ENCODE measurements at places on chromosomes 12 and 14.

- no peak for DNase-seq
Observed at GRCh38 chr12:28787151-28787550, 361.9 kb upstream of the FAR2 start.

DNA sequence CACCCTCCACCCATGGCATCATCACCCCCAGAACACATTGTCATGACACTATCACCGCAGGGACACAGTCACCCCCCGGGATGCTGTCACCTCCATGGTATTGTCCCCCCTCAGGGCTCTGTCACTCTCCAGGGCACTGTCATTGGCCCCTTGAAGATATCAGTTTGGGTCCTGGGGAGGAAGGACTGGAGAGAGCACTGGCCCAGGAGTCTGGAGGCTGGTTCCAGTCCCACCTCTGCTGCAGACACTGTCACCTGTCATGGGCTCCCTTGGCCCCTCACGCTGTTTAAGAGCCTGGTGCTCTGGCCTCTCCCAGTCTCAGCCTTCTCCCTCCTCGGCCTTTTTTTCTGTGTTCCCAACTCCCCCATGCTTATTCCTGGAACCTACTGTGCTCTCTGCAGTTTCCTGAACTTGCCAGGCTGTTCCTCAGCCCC, 31.9 kb downstream of the SERPINA3 start:
- no peak for DNase-seq

DNA sequence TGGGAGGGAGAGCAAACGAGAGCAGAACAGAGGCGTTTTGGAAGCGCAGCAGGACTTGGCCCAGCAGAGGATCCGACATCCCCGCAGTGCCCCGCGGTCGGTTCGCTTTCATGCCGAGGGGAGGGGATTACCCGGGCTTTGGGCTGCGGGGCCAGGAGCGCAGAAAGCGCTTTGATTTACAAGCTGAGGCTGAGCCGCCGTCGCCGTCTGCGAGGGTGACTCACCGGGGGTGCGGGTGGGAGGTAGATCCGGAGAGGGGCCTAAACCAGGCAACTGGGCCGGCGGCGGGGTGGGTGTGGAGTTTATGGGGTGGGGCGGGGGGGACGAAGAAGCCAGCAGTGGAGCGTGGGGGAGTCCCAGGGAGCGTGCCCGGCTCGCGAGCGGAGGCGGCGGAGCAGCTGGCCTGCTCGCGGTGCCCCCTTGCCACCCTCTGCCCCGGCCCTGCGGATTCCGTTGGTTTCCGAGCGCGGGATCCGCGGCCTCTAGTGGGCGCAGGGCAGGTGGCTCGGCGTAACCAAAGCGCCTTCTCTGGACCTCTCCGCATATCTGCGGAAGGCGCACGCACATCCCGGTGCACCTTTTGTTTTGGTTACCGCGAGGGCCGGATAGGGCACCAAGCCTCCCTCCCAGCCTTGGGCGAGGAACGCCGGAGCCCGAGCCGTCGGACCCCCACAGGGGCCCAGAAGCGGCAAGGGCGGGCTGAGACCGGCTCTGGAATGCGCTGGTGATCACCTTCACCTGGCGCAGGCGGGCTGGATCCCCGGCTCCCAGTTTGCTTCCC, 2.6 kb downstream of the SIX4 start:
- DNase-seq = peak; percentile 12

DNA sequence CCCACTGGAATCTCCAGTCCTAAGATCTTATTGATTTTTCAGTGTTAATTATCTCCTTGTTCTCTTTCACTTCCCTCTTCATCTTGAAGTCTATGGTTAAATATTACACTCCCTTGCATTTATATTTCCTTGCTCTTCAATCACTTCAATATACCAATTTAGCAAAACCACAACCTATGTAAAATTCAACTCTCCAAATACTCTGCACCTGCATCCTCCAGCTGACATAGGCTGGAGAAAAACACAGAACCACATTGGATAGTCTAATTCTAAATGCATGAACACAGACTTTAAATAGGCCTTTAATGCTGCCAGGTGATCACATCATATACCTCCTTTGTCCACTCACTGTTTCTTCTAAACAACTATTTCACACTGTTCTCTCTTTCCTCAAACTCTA, 253.8 kb upstream of the GARIN6 start:
- no peak for DNase-seq

DNA sequence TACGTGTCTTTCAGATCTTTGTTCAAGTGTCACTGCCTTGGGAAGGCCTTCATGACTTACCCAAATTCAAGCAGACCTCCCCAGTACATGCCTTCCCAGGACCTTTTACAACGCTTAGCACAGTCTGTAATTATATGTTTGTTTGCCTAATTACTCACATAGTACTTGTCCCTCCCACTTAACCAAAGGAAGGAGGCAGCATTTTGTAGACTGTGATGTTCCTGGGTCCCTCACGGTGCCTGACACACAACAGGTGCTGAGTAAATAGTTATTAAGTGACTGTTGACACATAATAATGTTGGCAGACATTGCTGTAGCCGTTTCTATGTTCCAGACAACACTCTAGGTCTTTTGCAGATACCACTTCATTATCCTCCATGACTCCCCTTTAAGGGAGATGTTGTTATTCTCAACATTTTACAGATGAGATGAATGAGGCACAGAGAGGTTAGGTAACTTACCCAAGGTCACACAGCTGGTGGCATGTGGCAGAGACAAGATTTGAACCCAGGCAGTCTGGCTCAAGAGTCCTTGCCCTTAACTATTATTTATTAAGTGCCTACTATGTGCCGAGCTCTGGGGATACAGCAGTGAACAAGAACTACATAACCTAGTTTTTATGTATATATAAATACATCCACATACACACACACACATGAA, 130.7 kb downstream of the PHETA1 start:
- DNase-seq = no peak
